ENCODE measurements at places on chromosomes 16 and 17. TPM values are rescaled to one million over a fixed set of nuclear protein-coding genes. Genes with fewer than 3 reads are reported as not detected.

The DHRS11 gene
- 8.6 TPM for total RNA-seq

The SLC9A5 gene
- 7.7 TPM for total RNA-seq

The PRKCB gene
- total RNA-seq, result 105 TPM

GRCh38 chr16:1363501-1364041 lies 11.8 kb downstream of the GNPTG start:
- H3K27me3 ChIP-seq, result no peaks in the 10 kb centered on the region
- H3K4me3 ChIP-seq, result no peak overlapping the region
- peak; percentile 82 for DNase-seq
- H3K4me1 ChIP-seq, result peaks cover 2% of the 10 kb centered on the region
- H3K27ac ChIP-seq, result peak overlapping the region; percentile 59
- H3K36me3 ChIP-seq, result peaks cover 18% of the 10 kb centered on the region

- DNase-seq, result no peak
- no peaks in the 10 kb centered on the region for H3K36me3 ChIP-seq
- H3K4me1 ChIP-seq, result no peaks in the 10 kb centered on the region
- no peak overlapping the region for H3K4me3 ChIP-seq
- H3K27ac ChIP-seq, result no peak overlapping the region
Measured at GRCh38 chr17:33369149-33369548, 76.1 kb upstream of the ASIC2 start.

- no peak overlapping the region for H3K27ac ChIP-seq
- no peak overlapping the region for H3K4me3 ChIP-seq
- H3K27me3 ChIP-seq, result peaks cover 2% of the 10 kb centered on the region
- no peak for DNase-seq
Measured at GRCh38 chr16:20004931-20005330, 68.8 kb downstream of the GPR139 start.

- peak; percentile 47 for DNase-seq
- H3K27me3 ChIP-seq, result no peaks in the 10 kb centered on the region
- H3K27ac ChIP-seq, result no peak overlapping the region
- H3K4me3 ChIP-seq, result no peak overlapping the region
Measured at GRCh38 chr16:16083421-16084156, 134.2 kb downstream of the ABCC1 start.

- no peak overlapping the region for H3K27ac ChIP-seq
- DNase-seq, result no peak
- no peaks in the 10 kb centered on the region for H3K27me3 ChIP-seq
- no peaks in the 10 kb centered on the region for H3K36me3 ChIP-seq
- H3K4me1 ChIP-seq, result no peaks in the 10 kb centered on the region
- no peak overlapping the region for H3K4me3 ChIP-seq
Measured at GRCh38 chr16:72214821-72215220, 42.9 kb upstream of the PMFBP1 start.

DNA sequence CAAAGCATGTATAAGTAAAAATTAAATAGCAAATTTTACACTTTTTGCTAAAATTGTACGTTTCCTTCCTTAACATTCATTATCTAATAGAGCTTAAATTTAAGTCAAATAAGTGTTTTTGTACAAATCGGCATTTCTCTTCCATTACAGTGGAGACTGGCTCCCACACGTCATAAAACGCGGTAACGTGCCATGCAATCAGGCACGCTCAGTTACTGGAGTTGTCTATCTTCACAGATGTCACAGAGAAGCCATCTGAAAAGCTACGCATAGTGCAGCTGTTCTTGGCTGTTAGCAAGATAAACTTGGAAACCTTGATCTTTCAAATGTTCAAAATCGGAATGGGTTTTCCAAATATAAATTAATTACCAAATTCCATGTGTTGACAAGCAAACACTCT lies 165.3 kb downstream of the STX8 start:
- H3K4me1 ChIP-seq, result no peaks in the 10 kb centered on the region
- no peak overlapping the region for H3K4me3 ChIP-seq
- H3K27me3 ChIP-seq, result no peaks in the 10 kb centered on the region
- DNase-seq, result no peak
- H3K36me3 ChIP-seq, result peaks cover 3% of the 10 kb centered on the region

- no peak overlapping the region for H3K4me3 ChIP-seq
- H3K27ac ChIP-seq, result no peak overlapping the region
- no peak for DNase-seq
- no peaks in the 10 kb centered on the region for H3K36me3 ChIP-seq
Measured at GRCh38 chr17:15414532-15415306, 52.7 kb downstream of the CDRT4 start.

DNA sequence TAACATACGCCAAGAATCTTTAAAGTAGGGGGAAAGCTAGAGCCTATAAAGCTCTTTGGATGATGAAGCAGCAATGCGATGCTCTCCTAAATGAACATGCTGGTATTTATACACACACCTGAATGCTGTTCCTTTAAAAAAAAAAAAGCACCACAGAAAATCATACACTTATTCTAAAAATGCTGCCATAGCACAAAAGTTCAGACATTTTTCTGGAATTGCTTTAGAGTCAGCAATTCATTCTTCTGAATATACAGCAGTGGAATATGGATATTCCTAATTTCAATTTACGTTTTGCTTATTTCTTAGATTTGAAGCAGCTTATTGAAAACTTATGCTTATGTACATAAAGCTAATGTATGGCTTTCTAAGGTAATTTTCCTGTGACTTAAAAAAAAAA lies 3.1 kb downstream of the CSNK2A2 start:
- peaks cover 50% of the 10 kb centered on the region for H3K36me3 ChIP-seq
- H3K27ac ChIP-seq, result no peak overlapping the region
- H3K4me3 ChIP-seq, result no peak overlapping the region
- H3K27me3 ChIP-seq, result peaks cover 2% of the 10 kb centered on the region

- peaks cover 7% of the 10 kb centered on the region for H3K4me1 ChIP-seq
- H3K4me3 ChIP-seq, result no peak overlapping the region
- no peaks in the 10 kb centered on the region for H3K27me3 ChIP-seq
- no peak overlapping the region for H3K27ac ChIP-seq
- peaks cover 6% of the 10 kb centered on the region for H3K36me3 ChIP-seq
Measured at GRCh38 chr16:72769876-72770275, 278.1 kb downstream of the ZFHX3 start.

GRCh38 chr16:53898993-53899392 lies 195.0 kb downstream of the FTO start:
- DNase-seq, result no peak
- H3K4me3 ChIP-seq, result no peak overlapping the region
- no peaks in the 10 kb centered on the region for H3K27me3 ChIP-seq

GRCh38 chr16:2701713-2702437 lies 18.1 kb downstream of the PRSS27 start:
- no peaks in the 10 kb centered on the region for H3K4me1 ChIP-seq
- H3K27ac ChIP-seq, result no peak overlapping the region
- peaks cover 15% of the 10 kb centered on the region for H3K36me3 ChIP-seq
- H3K4me3 ChIP-seq, result no peak overlapping the region

DNA sequence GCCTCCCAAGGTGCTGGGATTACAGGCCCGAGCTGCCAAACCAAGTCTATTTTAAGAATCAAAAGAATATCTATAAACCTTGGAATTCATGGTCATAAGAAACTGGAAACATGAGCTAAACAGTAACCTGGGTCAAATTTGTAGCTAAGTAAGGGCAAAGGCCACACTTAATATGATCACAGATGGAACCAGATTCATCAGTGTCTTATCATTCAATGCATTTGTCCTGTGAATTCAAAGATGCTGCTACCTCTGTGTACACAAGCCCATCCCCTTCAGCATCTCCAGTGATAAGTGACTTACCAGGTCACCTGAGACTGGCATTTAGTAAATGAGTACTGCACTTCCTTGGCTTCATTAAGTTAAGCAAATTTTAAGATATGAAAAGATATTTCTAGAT lies 108.1 kb downstream of the SSH2 start:
- no peak for DNase-seq
- no peak overlapping the region for H3K4me3 ChIP-seq
- no peaks in the 10 kb centered on the region for H3K27me3 ChIP-seq
- H3K27ac ChIP-seq, result no peak overlapping the region

- H3K27me3 ChIP-seq, result no peaks in the 10 kb centered on the region
- H3K4me3 ChIP-seq, result peak overlapping the region; percentile 5
- peak; percentile 76 for DNase-seq
- peaks cover 85% of the 10 kb centered on the region for H3K4me1 ChIP-seq
- peaks cover 8% of the 10 kb centered on the region for H3K36me3 ChIP-seq
Measured at GRCh38 chr16:89409161-89409711, 81.1 kb downstream of the ANKRD11 start.

DNA sequence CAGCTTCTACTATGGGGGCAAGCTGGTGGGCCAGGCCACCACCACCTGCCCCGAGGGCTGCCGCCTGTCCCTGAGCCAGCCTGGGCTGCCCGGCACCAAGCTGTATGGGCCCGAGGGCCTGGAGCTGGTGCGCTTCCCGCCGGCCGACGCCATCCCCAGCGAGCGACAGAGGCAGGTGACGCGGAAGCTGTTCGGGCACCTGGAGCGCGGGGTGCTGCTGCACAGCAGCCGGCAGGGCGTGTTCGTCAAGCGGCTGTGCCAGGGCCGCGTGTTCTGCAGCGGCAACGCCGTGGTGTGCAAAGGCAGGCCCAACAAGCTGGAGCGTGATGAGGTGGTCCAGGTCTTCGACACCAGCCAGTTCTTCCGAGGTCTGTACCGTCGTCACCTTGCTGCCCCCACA lies 19.5 kb downstream of the IRF8 start:
- H3K4me3 ChIP-seq, result no peak overlapping the region
- DNase-seq, result no peak
- peaks cover 68% of the 10 kb centered on the region for H3K36me3 ChIP-seq
- H3K27ac ChIP-seq, result no peak overlapping the region
- no peaks in the 10 kb centered on the region for H3K27me3 ChIP-seq

GRCh38 chr16:51691109-51691508 lies 540.0 kb upstream of the SALL1 start:
- H3K36me3 ChIP-seq, result no peaks in the 10 kb centered on the region
- H3K27me3 ChIP-seq, result no peaks in the 10 kb centered on the region
- no peak overlapping the region for H3K4me3 ChIP-seq
- no peak for DNase-seq

GRCh38 chr16:71501547-71501946 lies 12.4 kb upstream of the ZNF19 start:
- H3K4me3 ChIP-seq, result no peak overlapping the region
- no peak overlapping the region for H3K27ac ChIP-seq
- no peaks in the 10 kb centered on the region for H3K4me1 ChIP-seq
- DNase-seq, result no peak
